ENCODE measurements at places on chromosomes 3 and 15.

- DNase-seq: no peak
These were observed 105.1 kb upstream of the SLC6A6 start for GRCh38 chr3:14297305-14297704.

GRCh38 chr3:127172781-127173515, 20.0 kb upstream of the PRR23E start:
- no peak for DNase-seq

DNA sequence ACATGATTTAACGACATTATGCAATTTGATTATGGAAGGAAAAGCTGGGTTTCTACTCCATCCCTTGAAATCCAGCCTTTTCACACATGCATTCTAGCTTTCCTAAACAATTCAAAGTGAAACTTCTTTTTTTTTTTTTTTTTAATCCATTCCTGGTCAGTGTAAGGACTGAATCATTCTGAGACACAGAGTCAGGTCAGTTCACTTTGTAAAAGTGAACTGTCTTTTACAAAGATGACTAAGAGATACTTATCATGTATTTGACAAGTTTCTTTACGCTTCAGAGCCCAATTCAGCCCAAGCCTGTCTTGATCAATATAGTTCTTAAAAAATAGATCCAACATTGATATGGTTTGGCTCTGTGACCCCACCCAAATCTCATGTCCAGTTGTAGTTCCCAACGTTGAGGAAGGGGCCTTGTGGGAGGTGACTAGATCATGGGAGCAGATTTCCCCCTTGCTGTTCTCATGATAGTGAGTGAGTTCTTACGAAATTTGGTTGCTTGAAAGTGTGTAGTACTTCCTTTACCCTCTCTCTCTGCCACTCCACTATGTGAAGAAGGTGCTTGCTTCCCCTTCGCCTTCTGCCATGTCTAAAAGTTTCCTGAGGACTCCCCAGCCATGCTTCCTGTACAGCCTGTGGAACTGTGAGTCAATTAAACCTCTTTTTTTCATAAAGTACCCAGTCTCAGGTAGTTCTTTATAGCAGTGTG, 345.6 kb upstream of the THBS1 start:
- DNase-seq: no peak

DNA sequence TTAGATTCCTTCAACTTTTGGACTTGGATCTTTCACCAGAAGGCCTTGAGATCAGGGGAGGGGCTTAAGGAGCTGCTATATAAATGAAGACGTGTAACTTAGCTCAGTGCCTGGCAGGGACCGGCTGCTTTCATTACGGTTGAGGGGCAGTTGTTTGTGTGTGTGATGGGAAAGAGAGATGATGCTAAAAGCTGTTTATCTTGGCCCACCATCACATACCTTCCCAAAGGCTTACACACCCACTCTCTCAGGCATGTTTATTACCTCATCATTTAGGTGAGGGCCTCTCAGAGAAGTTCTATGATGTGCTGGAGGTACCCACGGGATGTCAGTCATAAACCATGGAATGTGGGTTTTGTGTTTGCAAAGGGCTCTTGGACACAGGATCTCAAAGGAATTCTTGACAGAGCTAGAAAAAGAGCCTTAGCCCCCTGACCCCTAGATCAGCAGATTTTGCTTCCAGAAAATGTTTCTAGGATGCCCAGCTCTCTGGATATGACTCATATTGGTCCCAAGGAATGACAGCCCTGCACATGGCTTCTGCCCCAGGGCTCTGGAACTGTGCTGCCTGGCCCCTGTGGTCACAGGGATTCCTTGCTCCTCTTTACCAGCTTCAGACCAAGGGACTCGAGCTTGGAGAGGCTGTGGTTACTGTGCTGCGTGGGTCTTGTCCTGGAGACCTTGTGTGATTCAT, 15.9 kb upstream of the SMAD3 start:
- DNase-seq: no peak

DNA sequence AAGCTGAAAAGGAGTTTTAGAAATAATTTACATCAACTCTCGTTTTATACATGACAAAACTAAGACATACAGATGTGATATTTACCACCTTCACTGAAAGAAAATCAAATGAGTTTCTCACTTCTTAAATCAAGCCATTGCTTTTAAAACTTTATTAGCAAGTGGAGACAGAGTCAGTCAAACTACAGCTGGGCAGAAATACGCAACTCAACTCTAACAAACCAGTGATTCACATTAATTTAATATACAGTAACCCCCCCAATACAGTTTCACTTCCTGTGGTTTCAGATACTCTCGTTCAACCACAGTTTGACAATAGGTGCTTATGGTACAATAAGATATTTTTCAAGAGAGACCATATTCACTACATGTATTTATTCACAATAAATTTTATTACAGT, 477.1 kb downstream of the MAGI1 start:
- no peak for DNase-seq

DNA sequence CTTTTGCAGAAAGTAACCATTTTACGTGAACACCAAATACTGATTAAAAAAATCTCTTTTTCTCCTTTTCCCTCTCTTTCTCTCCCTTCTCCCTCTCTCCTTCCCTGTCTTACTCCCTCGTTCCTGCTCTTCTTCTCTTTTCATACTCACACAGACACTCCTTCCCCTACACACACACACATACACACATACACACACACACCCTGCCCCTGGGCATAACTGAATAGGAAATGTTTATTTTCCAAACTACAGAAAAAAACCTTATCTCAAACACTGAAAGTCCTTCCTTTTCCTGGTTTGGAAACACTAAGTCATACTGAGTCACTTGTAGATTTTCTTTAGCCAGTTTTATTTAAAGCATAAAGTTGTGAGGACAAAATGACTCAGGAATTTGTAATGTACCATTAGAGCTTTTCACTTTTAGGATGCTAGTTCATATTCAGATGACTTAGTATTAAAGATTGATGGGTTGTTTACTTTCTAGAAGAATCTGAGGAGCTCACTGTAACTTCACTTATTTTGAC, 62.4 kb downstream of the MBNL1 start:
- DNase-seq: no peak

GRCh38 chr3:103406320-103406850, 971.6 kb downstream of the ZPLD1 start:
- no peak for DNase-seq

DNA sequence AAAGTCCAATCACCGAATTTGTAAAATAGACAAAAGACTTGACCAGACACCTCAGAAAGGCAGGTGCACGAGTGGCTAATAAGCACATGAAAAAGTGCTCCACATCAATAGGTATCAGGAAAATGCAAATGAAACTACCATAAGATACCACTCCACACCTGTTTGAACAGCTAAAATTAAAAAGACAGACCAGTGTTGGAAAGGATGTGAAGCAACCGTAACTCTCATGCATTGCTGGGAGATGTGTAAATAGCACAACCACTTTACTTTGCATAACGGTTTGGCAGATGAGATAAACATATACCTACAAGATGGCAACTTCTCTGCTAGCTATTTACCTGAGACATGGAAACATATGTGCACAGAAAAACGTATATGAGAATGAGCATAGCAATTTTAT, 56.9 kb downstream of the CADPS start:
- DNase-seq: no peak

GRCh38 chr15:94293411-94294402, 62.3 kb downstream of the MCTP2 start:
- no peak for DNase-seq

- no peak for DNase-seq
These were observed 25.0 kb downstream of the LIPH start for GRCh38 chr3:185527364-185527763.

- DNase-seq: no peak
These were observed 53.1 kb upstream of the SLC7A14 start for GRCh38 chr3:170638988-170639387.

Data from stimulated activated CD4-positive, alpha-beta T cell treated with anti-CD3 and anti-CD28 coated beads, TNF-alpha, amount 100 ng/mL, for 48 hours (primary cell).